GM19239 (cell line): ENCODE measurements at places on chromosomes 12 and 14.

GRCh38 chr14:61120576-61120975 is 139.5 kb downstream of the SLC38A6 start:
- DNase-seq = no peak

DNA sequence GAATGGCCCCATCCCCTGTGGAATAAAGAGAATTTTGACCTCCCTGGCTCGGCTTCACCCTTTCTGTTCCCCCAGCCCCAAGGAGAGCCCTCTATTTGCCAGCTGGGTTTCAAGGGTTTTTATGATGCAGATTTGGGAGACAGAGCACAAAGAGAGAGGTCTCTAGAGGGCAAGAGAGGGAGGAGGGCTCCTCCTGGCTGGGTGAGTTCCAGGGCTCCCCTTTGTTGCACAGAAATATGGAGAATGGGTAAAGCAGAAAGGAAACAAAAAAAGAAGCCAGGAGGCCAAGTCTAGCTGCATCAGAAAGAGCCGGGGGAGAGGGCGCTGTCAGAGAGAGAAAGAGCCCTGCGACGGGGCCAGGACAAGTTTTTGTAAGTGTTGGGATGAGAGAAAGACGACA is 319.6 kb upstream of the RTL1 start:
- no peak for DNase-seq

- no peak for DNase-seq
Measured at GRCh38 chr12:82883394-82884355, 197.0 kb downstream of the TMTC2 start.

DNA sequence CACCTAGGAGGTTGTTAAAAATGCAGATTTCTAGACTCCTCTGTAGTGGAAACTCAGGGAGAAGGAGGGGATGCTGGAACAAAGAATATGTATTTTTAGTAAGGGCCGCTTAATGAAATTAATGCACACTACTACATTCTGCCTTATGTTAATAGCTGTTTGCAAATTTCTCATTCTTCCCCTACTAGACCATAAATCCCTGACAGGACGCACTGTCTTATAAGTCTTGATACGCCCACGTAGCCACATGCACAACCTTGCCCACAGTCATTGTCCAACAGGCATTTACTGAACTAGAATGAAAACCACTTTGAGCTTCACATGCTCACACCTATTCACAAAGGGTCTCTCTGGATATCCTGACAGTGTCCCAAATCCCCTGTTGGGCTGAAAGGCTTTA is 10.5 kb downstream of the KRT2 start:
- no peak for DNase-seq

DNA sequence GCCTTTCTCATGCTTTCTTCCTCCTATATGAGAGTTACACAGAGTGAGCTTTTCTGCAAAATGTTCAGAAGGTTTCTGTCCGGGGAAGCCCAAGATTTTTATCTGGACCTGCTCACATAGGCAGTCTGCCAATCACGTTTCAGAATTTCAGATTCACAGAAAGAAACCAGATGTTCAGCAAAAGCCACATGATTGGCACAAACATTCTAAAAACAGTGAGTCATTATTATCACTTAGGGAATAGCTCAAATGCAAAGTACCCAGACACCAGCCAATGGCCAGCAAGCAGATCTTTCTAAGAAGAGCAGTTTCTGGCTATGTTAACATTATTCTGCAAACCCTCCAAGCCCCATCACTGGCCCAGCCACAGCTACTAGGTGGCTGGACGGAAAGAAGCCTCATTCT is 1558.5 kb upstream of the TMEM132C start:
- DNase-seq = no peak

DNA sequence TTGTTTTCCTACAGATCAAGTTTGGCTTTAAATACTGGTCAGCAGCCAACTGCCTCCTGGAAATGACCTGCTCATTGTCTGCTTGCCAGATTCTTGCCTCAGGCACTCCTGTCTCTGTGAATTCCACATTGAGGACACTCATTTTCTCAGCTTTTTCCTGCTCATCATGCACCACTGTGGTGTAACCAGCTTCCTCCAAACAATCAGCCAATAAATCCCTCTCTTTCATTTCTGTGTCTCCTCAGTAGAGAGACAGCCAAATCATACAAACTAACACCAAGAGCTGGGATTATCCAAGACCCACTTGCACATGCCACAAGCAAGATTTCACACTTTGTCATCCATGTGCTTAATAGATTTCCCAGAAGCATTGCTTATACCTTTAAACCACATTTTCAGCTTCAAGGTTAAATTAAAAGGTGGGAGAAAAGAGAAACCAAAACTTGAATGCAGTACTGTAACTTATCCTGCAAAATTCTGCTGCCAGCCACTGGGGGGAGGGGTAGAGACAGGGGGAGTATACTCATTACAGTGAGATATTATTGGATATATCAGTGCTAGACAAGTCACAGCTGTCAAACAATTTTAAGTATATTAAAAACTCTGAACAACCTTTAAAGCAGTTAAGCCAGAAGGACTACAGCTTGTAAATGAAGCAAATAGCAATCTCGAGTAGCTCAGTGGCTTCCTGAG is 105.0 kb downstream of the PPP2R5E start:
- DNase-seq = peak; percentile 9

DNA sequence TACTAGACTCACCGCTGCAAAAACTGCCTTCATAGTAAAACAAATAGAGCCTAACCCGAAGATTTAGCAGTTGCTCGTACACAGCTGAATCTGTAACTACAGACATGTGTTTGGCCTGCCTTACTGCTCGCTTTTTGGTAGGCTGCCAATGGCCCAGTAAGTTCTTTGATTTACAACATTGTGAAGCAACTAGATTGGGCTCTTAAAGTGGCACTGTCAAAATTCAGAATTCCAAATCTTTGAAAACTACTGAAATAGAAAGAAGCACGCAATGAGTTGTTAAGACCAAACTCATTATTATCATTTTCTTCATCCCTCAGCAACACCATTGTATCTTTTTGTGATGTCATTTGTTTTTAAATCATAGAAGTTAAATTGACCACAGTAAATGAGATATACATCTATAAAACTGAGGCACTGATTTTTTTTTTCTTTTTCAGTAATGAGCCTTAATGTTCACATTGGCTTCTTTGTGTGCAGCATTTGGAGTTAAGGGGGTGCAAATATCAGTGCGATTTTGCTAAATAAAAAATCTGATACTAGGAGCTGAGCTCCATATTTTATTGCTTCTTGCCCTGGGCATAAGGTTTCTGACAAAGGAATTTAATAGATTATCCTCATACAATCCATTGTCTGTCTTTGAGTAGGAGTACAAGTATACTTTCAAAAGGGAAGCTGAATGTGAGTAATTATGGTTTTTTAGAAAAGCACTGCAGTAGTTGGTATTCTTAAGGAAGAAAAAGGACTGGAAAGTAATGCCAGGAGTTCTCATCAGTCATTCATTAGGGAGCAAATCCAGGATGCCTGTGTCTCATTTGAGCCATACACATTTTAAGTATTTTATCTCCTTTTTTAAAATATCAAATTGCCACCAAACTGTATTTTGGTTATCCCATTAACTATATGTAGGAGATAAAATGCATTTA is 138.5 kb downstream of the KICS2 start:
- DNase-seq = no peak

GRCh38 chr14:103491691-103492090 is 30.9 kb downstream of the CKB start:
- DNase-seq = no peak
